Gastroesophageal sphincter (tissue), 4 donors: ENCODE measurements at places on chromosomes 13 and 19.

DNA sequence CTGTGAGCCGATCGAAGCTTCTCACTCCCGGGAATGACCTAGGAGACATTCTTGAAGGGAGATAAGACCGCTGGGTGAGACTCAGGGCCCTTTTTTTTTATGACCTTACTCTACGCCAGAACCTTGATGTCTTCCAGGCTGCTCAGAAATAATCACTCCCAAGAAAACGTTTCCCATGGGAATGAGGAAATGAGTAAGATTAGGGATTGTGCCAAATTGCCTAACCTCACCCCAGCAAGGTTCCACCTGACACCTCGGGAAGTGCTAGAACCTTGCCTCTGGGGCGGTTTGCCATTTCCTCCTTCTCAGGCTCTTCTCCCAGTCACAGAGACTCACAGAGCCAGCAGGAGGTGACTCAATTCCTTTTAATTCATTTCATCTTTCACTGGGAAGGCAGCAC is 2.3 kb downstream of the SLC46A3 start:
- no peak for ATAC-seq

GRCh38 chr19:11137542-11138384 is 17.8 kb downstream of the SPC24 start:
- peak; percentile 63 for ATAC-seq

- no peak for ATAC-seq
Measured at GRCh38 chr19:6030214-6030507, 52.2 kb upstream of the RANBP3 start.

GRCh38 chr13:71751073-71751472 is 115.9 kb downstream of the DACH1 start:
- ATAC-seq = no peak

- peak; percentile 95 for ATAC-seq
Measured at GRCh38 chr13:82654861-82655855, 1227.1 kb downstream of the SLITRK1 start.
